ENCODE measurements at places on chromosomes 1 and 21.
A peak's percentile ranks its signal among the peaks of the same experiment; 100 is the strongest.

DNA sequence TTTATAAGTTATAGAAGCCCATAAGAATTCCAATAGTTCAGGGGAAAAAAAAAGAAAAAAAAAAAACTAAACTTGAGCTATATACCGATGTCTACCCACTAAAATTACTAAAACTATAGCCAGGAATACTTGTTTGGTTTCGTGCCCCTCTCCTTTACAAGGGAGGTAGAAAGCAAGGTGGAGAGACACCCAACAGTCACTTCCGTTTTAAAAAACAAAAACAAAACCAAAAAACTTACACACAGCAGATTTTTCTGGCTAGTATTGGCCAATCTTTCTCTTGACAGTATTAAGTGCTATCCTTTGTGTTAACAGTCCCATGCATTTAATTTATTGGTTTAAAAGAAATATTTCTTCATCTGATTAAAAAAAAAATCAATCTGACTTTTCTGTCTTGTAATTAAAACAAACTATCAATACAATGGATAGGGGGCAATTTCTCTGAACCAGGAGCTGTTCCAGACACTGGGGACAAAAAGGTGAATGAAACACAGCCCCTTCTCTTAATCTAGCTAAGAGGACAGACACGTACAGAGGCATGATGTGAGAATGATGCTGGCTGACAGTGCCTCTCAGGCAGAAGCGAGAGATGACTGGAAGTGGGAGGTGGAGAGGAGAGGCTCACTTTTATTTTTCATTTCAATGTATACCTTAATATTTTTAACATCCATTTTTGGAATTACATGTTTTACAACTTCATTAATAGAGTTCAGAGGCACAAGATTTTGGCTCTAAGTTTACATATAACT is 214.8 kb downstream of the RERE start:
- no peak for DNase-seq

GRCh38 chr1:207298186-207298585 is 23.3 kb upstream of the CD55 start:
- DNase-seq = peak; percentile 41

- no peak for DNase-seq
Observed at GRCh38 chr1:31310198-31310597, 13.4 kb downstream of the ZCCHC17 start.

DNA sequence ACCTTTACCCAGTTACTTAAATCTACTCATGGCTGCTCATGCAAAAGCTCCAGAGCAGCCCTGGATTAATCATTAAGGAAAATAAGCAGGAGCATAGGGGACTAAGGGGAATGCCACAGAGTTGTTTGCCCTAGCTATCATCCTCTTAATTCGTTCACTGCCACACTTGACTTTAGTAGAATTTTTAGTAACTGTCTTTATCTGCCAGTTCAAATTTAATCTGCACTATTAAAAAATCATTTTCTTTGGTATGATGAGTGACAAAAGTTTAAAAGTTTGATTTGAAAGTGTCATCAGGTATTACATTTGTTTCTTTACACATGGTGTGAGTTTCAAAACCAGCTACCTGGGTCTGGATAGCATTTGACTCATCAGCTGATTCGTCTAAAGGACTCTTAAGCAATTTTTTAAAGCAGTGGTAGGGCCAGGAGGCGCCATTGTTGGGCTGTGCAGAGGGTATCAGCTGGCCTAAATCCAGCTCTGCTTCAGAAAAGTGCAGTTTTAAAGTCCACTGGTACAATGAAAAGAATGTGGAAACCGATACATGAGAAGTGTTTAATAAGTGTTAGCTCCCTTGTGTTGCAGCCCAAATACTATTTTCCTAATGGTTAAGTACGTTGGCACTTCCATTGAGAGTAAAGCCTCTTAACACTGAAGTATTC is 69.9 kb upstream of the DR1 start:
- no peak for DNase-seq

GRCh38 chr1:179126338-179127060 is 44.6 kb downstream of the TOR3A start:
- no peak for DNase-seq

- no peak for DNase-seq
Observed at GRCh38 chr21:44958471-44959191, 18.8 kb downstream of the SLX9 start.

- DNase-seq = no peak
Observed at GRCh38 chr1:219580009-219580676, 32.8 kb downstream of the ZC3H11B start.

- DNase-seq = no peak
Observed at GRCh38 chr21:46295177-46295770, 9.1 kb downstream of the YBEY start.

DNA sequence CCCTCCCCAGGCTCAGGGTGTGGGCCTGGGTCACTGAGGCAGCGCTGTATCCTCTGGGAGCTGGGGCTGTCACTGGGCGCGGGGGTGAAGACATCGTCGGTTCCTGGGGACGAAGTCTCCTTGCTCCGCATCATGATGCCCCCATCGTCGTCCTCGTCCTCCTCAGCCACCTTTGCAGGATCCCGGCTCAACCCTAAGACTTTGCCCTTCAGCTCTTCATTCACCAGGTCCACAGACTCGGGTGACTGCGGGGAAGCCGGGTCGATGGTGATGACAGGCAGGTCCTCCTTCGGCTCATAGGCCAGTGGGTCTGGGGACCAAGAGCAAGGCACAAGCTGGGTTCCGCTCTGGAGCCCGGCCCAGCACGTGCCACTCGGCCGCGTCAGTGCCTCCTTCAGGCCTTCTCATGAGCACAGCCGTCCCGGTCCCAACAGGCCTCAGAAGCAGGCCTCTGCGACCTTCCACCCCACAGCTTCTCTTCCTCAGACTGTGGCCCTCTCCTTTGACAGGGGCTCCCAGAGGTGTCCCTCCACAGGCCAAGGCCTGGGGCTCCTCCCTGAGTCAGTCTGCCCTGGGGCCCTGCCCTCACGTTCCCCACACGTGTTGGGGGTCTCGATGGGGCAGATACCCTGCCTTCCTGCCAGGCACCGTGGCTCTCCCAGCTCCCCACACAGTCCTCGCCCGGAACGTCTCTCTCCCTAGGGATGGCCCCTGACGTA is 54.4 kb downstream of the SLC9A1 start:
- no peak for DNase-seq

DNA sequence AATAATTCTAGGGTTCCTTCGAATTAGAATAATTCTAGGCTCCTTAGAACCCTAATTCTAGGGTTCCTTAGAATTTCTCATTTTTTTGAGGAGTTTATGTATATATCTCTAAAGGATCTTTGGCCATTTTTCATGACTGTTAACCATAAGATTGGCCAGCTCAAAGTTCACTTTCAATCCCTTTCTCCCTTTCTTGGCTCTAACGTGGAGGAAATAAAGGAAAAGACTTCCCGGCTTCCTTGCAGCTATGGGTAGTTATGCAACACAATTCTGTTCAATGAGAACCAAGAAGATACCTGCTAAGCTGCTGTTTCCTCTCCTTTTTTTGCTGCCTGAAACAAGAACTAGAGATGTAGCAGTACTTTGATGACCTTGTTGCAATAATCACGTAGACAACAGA is 27.2 kb downstream of the SLC35A3 start:
- no peak for DNase-seq

- DNase-seq = no peak
Observed at GRCh38 chr1:156658945-156659574, 17.1 kb downstream of the BCAN start.

- DNase-seq = no peak
Observed at GRCh38 chr1:50328552-50328951, 94.7 kb downstream of the DMRTA2 start.

DNA sequence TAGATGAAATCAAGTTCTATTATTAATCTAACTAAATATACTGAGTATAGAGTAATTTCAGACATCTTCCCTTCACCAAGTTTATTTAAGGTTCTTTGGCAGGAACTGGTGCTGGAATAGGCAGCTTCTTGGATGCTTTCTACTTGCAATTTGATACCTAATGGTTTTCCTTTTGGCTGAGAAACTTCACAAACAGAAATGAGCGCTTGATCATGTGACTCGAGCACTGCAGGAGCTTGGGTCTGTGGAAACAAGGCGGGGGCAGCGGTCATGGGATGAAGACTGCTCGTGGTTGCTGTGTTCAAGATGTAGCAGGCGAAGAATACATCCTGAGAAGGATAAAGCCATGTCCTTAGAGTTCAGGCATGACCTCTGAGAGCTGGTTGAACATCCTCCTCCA is 136.8 kb downstream of the PTPRC start:
- DNase-seq = no peak

DNA sequence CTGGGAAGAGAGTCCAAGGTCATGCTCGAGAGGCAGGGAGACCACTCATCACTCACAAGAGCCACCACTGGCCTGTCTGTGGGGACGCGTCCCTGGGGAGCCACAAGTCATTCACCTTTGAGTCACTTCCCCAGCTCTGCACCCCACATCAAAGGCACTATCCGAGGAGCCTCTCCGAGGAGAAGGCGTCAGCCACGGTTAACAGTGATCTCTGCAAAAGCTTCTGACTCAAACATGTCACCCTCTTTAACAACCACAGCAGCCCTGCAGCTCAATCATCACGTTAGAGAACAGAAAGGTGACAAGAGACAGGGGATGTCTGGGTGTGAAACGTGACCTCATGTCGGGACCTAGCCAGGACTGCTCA is 9.0 kb downstream of the LRRC47 start:
- DNase-seq = no peak

DNA sequence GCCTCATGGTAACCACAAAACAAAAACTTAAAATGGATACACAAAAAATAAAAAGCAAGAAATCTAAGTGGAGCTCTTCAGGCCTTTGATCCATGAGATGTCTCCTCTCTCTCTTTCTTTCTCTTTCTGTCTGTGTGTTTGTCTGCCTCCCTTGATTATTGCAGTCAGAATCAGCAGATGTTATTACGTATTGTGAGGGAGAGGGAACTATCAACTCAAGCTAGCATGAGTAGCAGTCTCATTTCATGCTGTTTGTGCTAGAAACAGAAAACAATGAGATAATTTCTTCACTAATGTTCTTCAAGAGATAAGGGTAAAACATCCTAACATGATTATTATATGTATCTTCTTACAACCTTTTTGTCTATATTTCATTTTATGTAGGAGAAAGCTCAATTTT is 103.7 kb upstream of the PDC start:
- no peak for DNase-seq

DNA sequence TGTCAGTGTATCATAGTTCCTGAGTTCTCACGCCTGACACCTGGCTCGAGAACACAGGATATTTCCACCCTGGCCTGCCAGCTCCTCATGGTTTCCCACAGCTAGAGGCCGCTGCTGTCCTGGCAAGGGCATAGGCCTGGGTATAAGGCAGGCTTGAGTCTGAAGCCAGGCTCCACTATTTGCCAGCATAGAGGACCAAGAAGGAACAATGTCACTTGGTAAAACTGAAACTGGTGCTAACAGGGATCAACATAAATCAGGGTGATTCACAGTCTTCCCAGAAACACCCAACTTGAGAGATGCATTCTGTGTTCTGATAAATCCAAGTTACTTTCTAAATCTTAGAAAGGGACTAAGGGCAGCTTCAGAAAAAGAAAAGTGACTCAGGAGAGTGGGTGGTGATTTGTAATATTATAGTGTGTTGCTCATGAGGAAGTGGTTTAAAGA is 6.9 kb upstream of the S100A2 start:
- peak; percentile 55 for DNase-seq

DNA sequence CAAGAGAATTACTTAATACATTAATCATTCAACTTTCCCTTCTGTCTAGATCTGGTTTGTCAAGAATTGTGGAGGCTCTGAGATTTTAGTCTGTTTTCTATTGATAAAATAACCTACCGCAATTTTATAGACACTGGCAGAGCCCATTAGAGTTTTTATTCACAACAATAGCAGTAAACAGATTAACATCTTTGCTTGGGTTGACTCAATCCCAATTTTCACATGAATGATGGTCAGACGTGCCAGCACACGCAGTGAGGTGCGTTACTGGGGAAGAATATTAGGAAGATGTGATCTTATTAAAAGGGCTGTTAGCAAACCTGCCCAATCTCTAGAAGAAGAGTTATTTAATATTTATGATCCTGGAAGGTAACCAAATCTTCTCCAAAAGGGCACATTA is 736.6 kb downstream of the MRPL39 start:
- no peak for DNase-seq

DNA sequence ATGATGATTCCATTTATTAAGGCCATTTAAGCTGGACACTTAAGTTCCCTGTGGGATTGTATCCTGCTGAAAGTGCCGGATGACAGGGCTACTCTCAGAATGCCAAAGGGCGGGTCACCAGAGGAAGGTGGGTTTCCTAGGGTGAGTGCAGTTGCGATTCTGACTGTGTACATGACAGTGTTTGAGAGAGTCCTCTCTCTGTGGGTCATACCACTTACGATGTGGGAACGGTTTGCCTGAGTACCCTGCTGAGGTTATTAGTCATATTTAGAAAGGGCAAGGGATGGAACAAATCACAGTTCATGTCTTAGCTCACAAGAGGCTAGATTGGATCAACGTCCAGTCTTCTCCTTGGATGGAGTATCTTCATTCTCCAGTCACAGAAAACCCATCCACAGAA is 461.9 kb downstream of the CAMTA1 start:
- no peak for DNase-seq

DNA sequence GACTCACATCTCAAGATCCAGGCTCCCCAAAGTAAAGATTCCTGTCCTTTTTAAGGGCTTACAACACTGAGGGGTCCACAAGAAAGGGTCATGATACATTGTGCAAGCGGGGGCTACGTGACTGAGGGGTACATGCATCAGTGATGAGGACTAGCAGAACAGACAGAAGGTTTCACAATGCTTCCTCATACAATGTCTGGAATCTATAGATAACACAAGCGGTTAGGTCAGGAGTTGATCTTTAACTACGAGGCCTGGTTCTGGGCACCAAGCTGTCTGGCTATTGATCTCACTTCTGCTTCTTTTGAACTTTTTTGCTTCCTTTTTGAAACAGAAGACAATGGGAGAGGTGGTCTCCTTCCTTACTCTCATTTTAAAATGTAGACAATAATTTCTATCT is 718.6 kb downstream of the AMY1C start:
- no peak for DNase-seq

DNA sequence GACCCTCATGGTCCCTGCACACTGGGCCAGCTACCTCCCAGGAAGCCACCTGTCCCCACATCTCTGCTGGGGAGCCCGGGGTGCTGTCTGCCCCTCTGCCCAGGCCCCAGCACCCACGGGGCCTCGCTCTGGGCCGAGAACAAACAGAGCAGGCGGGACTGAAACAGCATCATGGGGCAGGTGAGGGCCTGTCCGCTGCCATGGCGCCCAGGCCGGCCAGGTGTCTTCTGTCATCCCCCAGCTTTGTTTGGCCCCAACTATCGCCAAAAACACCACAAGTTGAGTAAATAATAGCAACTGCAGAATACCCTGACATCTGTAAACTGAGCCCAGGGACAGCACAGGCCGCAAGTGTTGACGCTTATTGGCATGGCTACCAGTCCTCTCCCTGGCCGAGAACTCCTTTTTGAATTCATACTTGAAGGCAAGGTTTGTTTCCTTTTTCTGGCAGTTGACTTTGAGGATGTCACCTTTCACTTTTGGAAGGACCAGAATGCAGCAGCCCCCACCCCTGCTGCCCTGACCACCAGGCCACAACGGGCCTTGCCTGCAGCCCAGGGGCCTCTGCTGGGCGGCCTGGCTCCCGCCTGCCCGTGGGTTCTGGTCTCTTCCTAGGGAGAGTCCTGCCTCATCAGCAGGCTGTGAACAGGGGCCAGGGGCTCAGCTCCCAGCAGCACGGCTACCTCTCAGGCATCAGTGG is 152.7 kb downstream of the CASZ1 start:
- DNase-seq = no peak

All from CD14-positive monocyte (primary cell).